CD4-positive, alpha-beta T cell treated with Interleukin-2 at 100 ng/mL for 4 hours (primary cell): ENCODE measurements at places on chromosomes 3 and 15.

DNA sequence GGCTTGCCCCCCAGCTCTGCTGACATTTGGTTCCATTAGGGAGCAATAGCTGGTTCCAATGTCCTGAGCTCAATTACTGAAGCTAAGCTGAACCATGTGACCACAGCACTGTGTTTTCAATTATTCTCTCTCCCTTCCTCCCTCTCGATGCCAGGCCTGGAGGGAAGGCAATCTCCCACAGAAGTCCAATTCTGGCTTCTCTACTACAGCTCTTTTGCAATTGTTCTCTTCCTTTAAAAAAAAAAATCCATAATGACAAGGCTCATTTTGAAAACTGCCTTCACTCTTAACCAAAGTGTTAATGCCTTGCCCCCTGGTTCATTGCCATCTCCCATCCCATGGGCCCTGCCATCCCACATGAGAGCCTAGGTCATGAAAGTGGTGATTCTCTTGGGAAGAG, 24.8 kb downstream of the IL16 start:
- DNase-seq: no peak

DNA sequence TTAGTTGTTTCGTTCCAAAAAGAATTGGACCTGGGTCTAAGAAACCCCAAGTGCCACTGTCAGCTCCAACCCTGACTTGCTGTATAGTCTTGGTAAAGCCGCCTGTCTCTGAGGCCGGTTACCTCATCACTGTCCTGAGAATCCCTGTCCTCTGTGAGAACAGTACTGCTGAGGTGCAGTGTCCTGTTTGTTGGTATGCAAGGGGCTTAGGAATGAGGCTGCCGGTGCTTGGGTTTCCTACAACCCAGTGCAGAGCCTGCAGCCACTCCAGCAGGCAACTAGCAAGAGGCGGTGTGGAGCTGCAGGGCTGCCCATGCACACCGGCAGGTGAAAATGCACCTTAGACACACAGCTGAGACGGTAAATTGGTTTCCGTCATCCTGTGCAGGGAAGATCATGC, 52.0 kb upstream of the ATG7 start:
- DNase-seq: no peak

- DNase-seq: no peak
Measured at GRCh38 chr3:151445273-151446001, 15.4 kb downstream of the IGSF10 start.

DNA sequence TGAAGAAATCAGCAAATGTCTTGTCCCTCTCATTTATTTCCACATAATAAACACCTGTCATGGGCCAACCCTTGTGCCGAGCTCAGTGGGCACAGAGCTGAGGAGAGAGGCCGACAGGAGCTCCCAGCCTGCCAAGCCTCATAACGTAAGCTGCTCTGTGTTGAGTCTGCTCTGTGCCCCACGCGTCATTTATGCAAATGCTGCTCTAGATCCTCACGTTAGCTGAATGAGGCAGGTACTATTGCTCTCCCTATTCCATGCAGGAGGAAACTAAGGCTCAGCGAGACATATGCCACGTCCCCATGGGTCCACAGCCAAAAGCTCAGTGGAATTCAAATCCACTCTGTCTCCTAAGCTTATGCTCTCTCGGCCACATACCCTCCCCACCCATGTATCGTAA, 41.5 kb downstream of the EFCAB12 start:
- DNase-seq: no peak
